ENCODE measurements at places on chromosomes 5 and 9. TPM values are rescaled to one million over a fixed set of nuclear protein-coding genes. Genes with fewer than 3 reads are reported as not detected.

The FOXD1 gene
- total RNA-seq: not detected

The TAF11L5 gene
- total RNA-seq: not detected

The GZMA gene
- total RNA-seq: 0.23 TPM

The STK32A gene
- total RNA-seq: 1.4 TPM

The CLTA gene
- 53.6 TPM for total RNA-seq

The PPP1R2B gene
- not detected for total RNA-seq

The IL13 gene
- not detected for total RNA-seq

The TSLP gene
- 3.5 TPM for total RNA-seq

The F2RL1 gene
- total RNA-seq: 0.87 TPM

The LCNL1 gene
- 7.9 TPM for total RNA-seq

The STKLD1 gene
- total RNA-seq: 0.52 TPM

DNA sequence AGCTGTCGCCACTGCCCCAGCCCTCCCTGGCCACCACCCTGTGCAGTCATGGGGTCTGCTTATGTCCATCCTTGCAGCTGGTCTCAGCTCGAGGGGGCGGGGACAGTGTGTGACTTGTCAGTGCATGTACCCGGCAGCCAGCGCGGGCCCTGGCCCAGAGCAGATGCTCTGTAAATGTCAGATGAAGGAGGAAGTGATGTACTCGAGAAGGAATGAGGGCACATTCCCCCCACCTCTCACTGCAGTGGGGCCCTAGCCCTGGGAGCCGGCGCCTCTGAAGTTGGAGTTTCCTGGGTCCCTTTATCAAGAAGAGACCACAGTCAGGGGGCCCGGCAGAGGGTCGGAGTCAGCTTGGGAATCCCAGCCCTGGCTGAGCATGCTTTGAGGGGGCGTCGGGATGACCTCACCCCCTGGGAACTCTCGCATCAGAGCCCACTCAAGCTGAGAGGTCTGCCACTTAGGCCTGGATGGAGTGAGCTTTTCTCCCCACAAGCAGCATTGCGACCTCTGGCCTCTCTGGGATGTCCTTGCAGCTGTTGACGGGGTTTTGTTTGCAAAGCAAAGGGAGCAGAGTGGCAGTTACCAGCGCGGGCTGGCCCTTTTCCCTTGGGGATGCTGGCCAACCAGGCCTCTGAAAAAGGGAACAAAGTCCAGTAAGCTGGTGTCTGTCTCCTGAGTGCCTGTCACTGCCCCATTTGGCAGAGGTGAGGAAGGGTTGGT is 19.0 kb downstream of the NEURL1B start:
- peak; percentile 98 for DNase-seq
- H3K4me3 ChIP-seq: peak overlapping the region; percentile 23
- peaks cover 23% of the 10 kb centered on the region for H3K36me3 ChIP-seq
- H3K27ac ChIP-seq: peak overlapping the region; percentile 93
- no peaks in the 10 kb centered on the region for H3K27me3 ChIP-seq

GRCh38 chr5:3392306-3392939 is 203.2 kb upstream of the IRX1 start:
- no peak for DNase-seq
- H3K27me3 ChIP-seq: no peaks in the 10 kb centered on the region
- no peak overlapping the region for H3K4me3 ChIP-seq
- H3K4me1 ChIP-seq: peaks cover 4% of the 10 kb centered on the region
- H3K36me3 ChIP-seq: no peaks in the 10 kb centered on the region

DNA sequence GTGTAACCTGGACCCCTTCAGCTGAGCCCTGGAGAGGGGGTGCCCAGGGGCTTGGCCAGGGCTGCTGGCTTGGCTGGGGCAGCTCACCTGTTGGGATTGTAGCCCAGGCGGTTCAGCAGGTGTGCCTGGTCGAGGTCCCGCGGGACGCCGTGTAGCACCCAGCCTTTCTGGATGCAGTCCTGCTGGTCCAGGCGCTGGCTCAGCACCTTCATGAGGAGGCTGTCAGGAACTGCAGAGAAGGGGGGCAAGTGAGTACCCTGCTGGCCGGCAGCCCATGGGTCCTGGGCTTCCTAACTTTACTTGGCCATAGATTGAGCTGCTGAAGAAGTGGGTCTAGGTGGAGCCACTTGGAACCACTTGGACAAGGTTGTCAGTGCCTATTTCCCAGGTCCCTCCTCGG is 85.5 kb downstream of the AK8 start:
- no peaks in the 10 kb centered on the region for H3K36me3 ChIP-seq
- peaks cover under 1% of the 10 kb centered on the region for H3K4me1 ChIP-seq
- H3K27me3 ChIP-seq: no peaks in the 10 kb centered on the region
- no peak overlapping the region for H3K27ac ChIP-seq

DNA sequence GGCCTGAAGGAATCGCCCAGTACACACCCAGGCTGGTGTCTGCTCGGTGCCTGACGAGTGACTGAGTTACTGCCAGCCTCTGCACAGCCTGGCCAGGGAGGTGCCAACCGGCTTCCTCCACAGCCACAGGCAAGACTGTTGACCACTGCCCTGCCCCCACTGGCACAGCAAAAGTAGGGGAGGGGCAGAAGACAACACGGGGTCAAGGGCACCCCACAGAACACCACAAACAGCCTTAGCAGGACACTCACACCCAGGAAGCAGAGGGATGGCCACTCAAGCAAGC is 722 bp upstream of the LHX3 start:
- peaks cover 9% of the 10 kb centered on the region for H3K36me3 ChIP-seq
- H3K4me3 ChIP-seq: no peak overlapping the region
- peaks cover 42% of the 10 kb centered on the region for H3K27me3 ChIP-seq
- H3K27ac ChIP-seq: no peak overlapping the region

GRCh38 chr5:180688330-180689070 is 39.1 kb upstream of the FLT4 start:
- peaks cover 60% of the 10 kb centered on the region for H3K27me3 ChIP-seq
- H3K4me1 ChIP-seq: no peaks in the 10 kb centered on the region
- no peaks in the 10 kb centered on the region for H3K36me3 ChIP-seq

- DNase-seq: no peak
- no peaks in the 10 kb centered on the region for H3K36me3 ChIP-seq
- no peak overlapping the region for H3K27ac ChIP-seq
- H3K4me1 ChIP-seq: no peaks in the 10 kb centered on the region
- H3K27me3 ChIP-seq: no peaks in the 10 kb centered on the region
- H3K4me3 ChIP-seq: no peak overlapping the region
Measured at GRCh38 chr5:74156728-74157383, 483.7 kb downstream of the ENC1 start.

GRCh38 chr5:15160091-15160490 is 288.5 kb upstream of the ANKH start:
- DNase-seq: no peak
- no peaks in the 10 kb centered on the region for H3K4me1 ChIP-seq
- no peaks in the 10 kb centered on the region for H3K27me3 ChIP-seq
- no peaks in the 10 kb centered on the region for H3K36me3 ChIP-seq
- H3K4me3 ChIP-seq: no peak overlapping the region

DNA sequence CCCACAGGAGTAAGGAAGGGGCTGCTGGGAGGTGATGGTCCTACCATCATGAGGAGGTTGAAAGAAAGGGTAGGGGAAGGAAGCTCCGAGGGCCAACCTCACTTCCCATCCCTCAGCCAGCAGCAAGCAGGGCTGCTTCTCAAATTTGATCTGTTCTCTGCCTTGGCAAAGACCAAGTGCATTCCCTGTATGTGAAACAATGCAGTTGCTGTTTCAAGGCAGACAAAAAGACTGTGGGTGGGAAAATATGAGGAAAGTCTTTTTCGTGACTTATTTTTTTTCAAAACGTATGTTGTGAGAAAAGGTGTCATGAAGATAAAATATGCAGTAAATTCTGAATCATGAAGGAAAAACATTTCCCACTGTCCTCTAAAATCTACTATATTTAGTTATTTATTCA is 165.9 kb downstream of the ARSB start:
- no peaks in the 10 kb centered on the region for H3K36me3 ChIP-seq
- no peaks in the 10 kb centered on the region for H3K4me1 ChIP-seq
- no peaks in the 10 kb centered on the region for H3K27me3 ChIP-seq
- no peak for DNase-seq

DNA sequence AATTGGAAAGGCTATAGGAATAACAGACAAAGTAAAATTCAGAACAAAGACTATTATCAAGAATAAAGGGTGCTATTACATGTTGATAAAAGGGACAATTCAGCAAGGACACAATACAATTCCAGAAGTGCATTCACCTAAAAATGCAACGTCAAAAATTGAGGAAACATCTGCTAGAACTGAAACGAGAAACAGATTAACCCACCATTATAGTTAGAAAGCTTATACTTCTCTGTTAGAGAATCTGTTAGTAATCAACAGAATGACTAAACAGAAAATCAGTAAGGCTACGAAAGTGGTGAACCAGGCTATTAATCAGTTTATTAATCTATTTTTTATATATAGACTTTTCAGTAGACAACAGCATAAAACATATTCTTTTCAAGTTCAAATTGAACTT is 14.8 kb downstream of the FCN1 start:
- H3K27me3 ChIP-seq: no peaks in the 10 kb centered on the region
- no peak overlapping the region for H3K27ac ChIP-seq
- no peaks in the 10 kb centered on the region for H3K4me1 ChIP-seq
- no peaks in the 10 kb centered on the region for H3K36me3 ChIP-seq

GRCh38 chr9:27655441-27655840 is 82.2 kb upstream of the C9orf72 start:
- H3K27me3 ChIP-seq: no peaks in the 10 kb centered on the region
- H3K4me1 ChIP-seq: no peaks in the 10 kb centered on the region
- no peak for DNase-seq

GRCh38 chr5:150350524-150351344 is 6.8 kb upstream of the TCOF1 start:
- no peaks in the 10 kb centered on the region for H3K36me3 ChIP-seq
- no peak overlapping the region for H3K4me3 ChIP-seq
- no peaks in the 10 kb centered on the region for H3K27me3 ChIP-seq

DNA sequence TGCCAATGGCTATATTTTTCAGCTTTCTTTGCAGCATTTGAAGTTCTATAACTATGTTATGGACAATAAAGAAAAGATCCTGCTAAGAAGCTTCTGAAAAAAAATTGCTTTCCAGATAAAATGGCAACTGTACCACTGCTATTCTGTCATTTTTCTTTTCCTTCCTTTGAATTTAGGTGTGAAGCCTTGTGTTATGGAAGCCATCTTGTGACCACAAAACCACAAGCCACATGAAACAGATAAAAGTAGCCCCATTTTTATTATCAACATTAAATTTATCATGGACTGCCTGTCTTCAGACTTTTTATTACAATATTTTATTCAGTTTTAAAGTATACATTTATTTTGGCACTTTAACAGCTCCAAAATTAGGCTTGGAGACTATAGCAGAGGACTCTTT is 289.9 kb upstream of the ACTBL2 start:
- H3K4me3 ChIP-seq: no peak overlapping the region
- H3K27me3 ChIP-seq: no peaks in the 10 kb centered on the region
- DNase-seq: no peak
- H3K36me3 ChIP-seq: no peaks in the 10 kb centered on the region

DNA sequence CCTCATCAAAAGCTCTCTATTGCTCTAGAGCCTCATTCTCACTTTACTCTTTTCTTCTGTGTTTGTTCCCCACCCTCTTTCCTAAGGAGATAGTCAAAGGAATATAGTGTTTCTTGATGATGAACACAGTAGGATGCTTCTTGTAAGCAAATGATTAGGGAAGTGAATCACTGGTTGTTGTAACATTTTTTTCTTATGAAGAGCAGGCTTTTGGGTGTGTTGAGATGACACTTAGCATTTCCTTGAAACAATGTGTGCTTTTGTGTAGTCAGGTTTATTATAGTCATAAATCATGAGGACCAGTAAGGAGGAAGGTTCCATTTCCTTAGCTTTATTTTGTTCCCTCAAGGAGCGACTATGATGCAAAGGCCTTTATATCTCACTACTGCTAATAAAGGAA is 1991.3 kb upstream of the C9orf72 start:
- DNase-seq: no peak
- no peak overlapping the region for H3K4me3 ChIP-seq
- no peak overlapping the region for H3K27ac ChIP-seq
- no peaks in the 10 kb centered on the region for H3K36me3 ChIP-seq
